Left colon (tissue), 2 donors: ENCODE measurements at places on chromosomes 2 and 18. TPM values are rescaled to one million over a fixed set of nuclear protein-coding genes. Genes with fewer than 3 reads are reported as not detected.

DNA sequence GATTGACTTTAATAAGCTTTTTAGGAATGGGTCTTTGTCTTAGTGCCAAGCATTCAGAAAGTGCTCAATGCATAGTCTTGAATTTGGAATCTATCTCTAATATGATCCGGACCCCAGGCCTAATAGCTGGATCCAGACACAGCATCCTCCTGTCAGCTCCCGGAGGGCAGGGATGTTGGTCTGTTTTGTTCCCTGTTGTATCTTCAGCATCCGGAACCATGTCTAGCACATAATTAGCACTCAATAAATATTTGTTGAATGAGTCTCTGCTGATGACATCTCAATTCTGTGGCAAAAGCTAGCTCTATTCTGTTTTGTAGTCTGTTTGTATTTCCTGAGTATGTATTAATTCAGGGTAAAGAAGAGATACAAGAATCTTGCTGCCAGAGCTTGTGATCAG lies 169.1 kb downstream of the DCDC2C start:
- DNase-seq, result no peak

Gene KYNU
- 2.3 TPM for total RNA-seq

Gene KCNG2
- not detected for total RNA-seq

Gene ASXL3
- total RNA-seq, result 1.3 TPM
